ENCODE measurements at places on chromosomes 3 and 15.

- DNase-seq = peak; percentile 85
Observed at GRCh38 chr15:66851311-66852063, 149.5 kb downstream of the SMAD6 start.

DNA sequence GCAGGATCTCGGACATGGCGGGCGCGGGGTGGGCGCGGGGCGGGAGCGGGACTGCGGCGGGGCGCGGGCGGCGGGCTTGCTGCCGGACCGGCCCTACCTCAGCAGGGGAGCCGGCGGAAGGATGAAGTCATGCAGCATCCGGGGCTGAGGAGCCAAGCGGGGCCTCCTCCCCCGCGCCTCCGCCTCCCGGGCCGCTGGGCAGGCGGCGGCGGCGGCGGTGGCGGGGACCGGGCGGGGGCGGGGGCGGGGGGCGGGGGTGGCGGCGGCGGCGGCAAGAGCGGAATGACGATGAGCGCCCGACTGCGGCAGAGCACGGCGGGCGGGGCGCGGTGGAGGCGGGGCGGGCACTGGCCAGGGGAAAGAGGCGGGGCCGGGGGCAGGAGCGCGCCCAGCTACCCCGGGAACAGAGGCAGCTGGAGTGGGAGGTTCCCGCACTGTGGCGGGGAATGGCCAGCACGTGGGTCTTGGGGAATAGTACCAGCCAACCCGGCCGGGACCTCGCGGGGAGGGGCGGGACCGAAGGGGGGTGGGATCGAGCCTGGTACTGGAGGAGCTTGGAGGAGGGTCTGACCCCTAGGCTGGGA is at the start of gene CAMK2N2:
Gene CAMK2N2 (minus strand): TSS at position 284 of the 584 bp plus-strand sequence. CDS start 268 bp downstream, at position 16.
- peak; percentile 68 for DNase-seq

DNA sequence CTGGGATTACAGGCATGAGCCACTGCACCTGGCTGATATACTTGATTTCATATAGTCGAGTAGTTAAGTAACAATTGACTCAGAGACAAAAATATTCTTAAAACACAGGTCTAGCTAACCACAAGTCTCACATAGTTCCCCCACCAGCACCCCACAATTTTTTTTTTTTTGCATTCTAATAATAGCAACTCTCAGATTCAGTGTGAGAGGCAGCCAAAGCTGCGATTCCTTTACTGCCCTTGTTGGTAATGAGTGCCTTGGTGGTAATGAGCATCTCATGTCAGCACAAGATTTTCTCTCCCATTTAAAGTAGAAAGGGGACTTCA is 72.5 kb downstream of the WWTR1 start:
- peak; percentile 46 for DNase-seq

DNA sequence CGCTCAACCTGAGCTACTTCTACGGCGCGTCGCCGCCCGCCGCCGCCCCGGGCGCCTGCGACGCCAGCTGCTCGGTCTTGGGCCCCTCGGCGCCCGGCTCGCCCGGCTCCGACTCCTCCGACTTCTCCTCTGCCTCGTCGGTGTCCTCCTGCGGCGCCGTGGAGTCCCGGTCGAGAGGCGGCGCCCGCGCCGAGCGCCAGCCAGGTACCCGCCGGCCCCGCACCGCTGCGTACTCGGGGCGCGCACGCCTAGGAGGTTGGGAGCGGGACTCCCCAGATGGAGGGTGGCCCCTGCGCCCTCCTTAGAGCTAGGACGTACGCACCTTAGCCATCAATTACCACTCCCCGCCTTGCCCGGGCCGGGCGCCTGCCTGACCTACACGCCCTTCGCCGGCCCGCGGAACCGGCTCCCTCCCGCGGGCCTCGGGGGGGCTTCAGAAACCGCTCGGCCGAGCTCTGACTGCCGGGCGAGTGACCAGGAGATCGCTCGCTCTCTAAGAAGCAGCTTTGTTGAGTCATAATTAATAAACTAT is 466 bp downstream of the NFKBIZ start:
- no peak for DNase-seq

GRCh38 chr3:155553780-155554179 is 191.1 kb downstream of the PLCH1 start:
- no peak for DNase-seq

Data from choroid plexus epithelial cell (primary cell).